Activated gamma-delta T cell (primary cell): ENCODE measurements at places on chromosomes 12 and 14.

DNA sequence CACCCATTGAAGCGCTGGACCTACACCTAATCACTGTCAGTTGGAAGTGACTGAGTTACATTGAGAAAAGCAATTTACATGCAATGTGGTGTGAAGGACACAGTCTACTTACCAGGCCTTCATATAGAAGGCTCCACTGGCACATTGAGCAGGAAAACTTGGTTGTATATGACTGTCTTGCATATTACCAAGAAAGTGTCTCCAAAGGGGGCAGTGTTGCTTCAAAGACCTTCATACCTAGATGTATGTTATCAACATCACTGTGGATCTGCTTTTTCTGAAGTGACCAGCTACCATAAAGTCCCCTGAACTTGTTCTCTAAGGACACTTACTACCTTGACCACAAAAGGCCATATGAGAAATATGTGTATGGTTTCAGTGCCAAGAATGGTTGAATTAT is 64.1 kb downstream of the NELL2 start:
- no peak for DNase-seq

GRCh38 chr14:73102806-73103497 is 33.4 kb upstream of the PSEN1 start:
- DNase-seq = no peak

DNA sequence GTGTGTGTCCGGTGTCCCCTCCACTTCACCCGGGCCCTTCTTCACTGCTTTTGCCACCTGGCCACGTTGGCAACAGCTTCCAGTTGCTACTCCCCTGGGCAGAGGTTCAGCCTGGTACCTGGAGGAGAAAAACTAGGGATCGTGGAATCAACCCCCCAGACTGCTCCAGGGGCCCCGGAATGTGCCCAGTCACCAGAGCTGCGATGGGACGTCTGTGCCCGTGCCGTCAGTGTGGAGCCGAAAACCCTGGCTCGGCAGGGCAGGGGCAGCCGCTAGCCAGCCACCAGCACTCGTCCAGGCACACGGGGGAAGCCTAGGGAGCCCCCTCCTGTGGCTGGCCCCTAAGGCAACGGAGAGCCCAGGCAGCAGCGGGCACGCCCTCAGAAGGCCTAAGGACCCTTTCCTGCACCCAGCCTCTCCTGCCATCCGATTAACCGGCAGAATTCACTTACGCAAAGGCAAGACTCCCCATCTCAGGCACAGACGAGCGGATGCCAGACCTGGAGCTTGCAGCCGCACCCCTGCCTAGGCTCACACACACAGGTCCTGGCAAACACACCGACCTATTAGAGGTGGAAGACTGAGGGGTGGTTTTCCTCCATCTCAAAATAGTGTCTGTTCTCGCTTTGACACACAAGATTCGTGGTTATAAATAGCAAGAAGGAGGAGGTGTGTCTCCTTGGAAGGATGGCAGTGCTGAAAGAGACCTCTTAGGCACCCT is 62.6 kb downstream of the FBXL14 start:
- no peak for DNase-seq

- DNase-seq = no peak
Measured at GRCh38 chr14:101018561-101019290, 115.2 kb upstream of the RTL1 start.

- no peak for DNase-seq
Measured at GRCh38 chr12:50195832-50196231, 28.7 kb upstream of the CERS5 start.

DNA sequence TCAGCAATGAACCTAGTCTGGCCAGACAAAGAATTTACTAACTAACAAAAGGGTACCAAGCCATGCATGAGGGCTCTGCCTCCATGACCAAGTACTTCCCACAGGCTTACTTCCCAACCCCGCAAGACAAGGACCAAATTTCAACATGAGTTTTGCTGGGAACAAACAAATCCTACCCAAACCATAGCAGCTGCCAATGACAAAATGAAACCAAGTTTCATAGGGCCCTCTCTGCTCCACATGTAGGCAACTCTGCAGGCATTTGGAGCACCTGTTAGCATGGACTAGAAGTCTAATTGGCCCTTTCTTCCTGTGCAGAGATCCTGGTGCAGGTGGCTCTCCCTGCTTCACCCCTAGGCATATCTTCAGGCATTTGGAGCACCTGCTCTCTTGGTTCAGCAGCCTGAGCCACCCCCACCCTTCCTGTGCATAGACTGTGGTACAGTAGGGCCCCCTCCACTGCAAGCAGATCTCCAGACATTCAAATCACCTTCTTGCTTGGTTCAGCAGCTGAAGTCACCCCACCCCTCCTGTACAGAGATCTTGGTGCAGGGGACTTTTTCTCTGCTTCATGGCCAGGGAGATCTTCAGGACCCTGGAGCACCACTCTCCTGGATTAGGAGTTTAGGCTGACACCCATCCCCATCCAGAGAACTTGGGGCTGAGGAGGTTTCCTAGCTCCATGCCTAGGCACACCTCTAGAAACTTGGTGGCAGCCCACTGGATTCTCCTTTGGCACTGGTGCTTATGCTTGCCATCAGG is 308.7 kb downstream of the RPAP3 start:
- DNase-seq = no peak

- no peak for DNase-seq
Measured at GRCh38 chr14:77892890-77893484, 93.1 kb downstream of the ADCK1 start.

- DNase-seq = no peak
Measured at GRCh38 chr12:54412348-54412747, 6.7 kb downstream of the ITGA5 start.

DNA sequence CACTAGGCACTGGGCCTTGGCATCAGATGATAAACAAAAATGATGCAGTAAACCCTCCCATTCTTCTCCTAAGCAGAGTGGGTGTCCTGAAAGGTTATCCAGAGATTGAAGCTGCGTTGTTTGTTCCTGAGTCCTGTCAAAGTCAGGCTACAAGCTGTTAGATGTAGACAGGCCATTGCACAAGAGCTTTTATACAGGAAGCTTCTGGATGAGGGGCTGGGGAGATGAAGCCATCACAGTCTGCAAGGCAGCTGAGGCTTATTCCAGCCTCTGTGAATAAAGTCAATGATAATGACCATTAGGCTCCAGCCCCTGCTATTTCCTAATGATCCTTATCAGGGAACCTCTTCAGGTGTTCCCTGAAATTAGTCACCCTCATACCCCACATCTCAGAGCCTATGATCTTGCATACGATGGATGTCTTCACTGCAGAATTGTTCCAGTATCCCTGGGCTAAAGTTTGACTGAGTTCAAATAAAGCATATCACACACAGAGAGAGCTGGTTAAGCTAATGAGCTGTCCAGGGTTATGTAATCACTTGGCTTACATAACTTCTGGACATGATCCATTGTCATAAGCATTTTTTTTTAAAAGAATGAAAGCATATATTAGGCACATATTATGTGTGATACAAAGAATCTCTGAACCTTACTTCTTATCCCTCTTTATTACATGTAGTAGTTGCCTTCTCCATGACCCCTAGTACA is 337.1 kb upstream of the OR4E1 start:
- no peak for DNase-seq

- no peak for DNase-seq
Measured at GRCh38 chr12:8157484-8158198, 826 bp downstream of the ZNF705A start.

DNA sequence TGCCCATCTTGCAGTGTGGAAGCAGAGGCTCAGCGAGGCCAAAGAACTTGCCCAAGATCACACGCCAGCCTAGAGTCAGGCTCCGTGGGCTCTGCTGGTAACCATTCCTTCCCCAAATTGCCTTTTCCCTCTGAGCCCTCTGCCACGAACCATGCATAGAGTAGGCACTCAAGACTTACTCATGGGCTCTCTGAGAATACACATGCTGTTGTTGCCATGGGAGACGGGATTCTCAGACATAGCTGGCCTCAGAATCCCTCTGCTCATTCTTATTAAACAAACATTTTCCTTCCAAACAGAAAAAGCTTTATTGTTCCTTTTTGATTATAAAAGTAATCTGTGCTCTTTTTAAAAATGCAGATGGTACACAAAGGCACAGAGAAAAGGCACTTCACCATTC is 52.5 kb upstream of the WSCD2 start:
- no peak for DNase-seq

DNA sequence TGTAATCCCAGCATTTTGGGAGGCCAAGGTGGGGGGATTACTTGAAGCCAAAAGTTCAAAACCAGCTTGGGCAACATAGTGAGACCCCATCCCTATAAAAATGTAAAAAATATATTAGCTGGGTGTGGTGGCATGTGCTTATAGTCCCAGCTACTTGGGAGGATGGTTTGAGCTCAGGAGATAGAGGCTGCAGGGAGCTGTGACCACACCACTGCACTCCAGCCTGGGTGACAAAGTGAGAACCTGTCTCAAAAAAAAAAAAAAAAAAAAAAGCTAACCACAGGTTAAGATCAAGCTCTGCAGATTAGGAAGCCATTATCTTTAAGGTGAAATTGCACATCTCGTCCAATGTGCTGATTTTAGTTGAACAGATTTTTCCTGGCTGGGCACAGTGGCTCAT is 23.7 kb upstream of the CERS5 start:
- no peak for DNase-seq
